ENCODE measurements at places on chromosomes 16 and 17.

DNA sequence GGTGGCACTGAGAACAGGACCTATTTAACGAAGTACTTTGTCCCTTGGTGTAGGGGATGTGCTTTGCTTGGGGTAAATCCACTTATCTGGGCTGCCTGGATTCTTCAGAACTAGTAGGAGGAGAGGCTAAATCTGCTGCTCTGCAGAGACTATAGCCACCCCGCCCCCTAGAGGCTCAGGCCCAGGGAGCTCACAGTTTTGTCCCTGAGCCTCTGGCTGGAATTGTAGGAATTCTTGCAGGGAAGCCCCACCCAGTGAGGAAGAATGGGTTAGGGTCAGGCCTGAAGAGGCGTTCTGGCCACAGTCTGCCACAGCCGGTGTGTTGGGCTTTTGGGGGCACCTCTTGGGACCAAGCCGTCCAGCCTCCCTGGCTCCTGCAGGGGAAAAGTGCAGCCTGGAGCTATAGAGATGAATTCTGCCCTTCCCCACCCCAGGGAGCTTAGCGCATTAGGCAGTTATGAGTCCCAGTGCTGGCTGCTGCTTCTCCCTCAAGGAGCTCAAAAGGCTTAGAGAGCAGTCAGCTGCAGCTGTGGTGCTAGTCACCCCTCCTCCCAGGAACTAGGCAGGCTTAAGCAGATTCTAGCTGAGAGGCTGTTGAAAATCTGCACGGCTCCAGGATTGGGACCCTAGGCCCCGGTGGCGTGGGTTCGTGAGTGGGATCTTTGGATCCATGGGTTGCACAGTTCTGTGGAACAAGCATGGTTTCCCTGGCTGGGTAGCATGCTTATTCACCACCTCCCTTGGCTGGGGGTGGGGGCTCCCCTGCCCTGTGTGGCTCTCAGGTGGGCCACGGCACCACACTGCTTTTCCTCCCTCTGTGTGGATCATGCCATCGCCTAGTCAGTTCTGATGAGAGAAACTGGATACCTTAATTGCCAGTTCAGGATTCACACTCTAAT is 237.4 kb upstream of the TOM1L1 start:
- DNase-seq, result no peak

DNA sequence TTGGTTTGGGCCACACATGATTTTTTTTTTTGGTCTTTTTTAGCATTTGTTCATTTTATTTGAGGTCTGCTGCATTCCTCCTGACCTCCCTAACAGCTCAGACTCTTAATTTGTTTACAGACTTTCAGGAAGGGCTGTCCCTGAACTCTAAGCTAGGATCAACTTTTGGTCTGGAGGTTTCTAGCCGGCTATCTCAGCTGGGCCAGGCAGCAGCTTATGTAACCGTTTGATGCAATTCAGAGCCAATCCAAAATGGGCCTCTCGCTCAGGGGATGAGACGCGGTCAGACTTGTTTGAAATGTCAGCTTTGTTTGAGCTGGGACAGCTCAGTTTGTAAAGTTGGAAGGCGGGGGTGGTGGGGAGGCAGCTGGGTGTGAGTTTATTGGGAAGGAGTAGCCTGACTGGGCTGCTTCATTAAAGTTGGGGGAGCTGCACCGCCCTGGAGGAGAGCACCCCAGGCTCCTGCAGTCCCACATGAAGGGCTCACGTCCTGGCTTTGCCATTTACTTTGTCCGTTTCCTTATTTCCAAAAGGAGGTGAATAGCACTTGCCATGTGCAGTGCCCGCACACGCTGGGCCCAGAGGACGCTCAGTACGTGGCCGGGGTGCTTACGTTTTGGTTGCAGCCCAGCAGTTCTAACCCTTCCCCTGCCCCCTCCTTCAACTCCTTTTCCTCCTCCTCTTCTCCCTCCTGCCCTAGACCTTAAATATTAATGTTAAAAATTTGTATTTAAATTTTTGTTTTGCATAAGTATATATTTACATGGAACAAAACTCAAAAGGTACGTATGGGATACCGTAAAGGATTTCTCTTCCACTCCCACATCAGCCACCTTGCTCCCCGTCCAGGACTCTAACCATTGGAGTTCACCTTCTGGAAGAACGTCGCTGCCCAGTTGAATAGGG is 121.2 kb downstream of the SNX29 start:
- DNase-seq, result no peak

DNA sequence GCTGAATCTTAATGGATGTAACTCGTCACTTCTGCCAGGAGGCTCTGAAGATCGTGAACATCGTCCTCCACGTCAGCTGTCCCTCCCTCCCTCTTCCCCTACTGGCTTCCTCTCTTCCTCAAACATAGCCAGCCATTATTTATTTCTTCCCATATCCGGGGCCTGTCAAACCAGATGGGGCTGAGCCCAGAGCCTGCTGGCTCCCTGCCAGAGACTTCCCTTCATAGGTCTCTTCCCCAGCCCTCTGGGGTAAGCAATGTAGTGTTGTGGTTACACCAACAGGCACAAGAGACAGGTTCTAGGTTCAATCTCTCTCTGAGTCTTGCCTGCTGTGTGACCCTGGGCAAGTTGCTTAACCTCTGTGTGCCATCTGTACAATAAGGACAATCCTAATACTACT is 40.1 kb upstream of the ZFP90 start:
- DNase-seq, result no peak

DNA sequence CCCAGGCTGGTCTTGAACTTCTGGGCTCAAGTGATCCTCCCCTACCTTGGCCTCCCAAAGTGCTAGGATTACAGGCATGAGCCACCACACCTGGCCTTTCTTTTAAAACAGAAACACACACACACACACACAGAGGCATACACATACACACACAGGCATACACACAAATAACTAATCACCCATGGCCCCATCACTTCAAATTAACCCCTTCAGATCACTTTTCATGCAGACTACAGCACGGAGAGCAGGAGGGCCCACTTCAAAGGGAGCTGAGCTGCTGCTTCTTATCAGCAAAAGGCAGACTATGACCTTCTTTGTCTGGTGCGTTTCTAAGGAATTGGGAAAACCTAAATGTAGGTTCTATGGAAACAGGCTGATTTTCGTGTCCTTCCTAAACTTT is 1.9 kb downstream of the CLCN7 start:
- no peak for DNase-seq

DNA sequence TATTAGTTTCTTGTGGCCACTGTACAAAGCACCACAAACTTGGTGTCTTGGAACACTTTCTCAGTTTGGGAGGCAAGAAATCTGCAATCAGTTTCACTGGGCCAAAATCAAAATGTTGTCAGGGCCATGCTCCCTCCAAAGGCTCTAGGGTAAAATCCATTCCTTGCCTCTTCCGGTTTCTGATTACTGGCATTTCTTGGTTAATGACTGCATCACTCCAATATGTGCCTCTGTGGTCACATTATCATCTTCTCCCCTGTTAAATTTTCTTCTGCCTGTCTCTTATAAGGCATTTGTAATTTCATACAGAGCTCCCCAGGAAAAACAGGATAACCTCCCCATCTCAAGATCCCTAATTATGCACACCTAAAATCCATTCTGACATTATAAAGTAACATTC is 34.8 kb downstream of the ZNF287 start:
- no peak for DNase-seq

GRCh38 chr16:68033101-68033500 is 10.0 kb downstream of the DUS2 start:
- DNase-seq, result no peak

DNA sequence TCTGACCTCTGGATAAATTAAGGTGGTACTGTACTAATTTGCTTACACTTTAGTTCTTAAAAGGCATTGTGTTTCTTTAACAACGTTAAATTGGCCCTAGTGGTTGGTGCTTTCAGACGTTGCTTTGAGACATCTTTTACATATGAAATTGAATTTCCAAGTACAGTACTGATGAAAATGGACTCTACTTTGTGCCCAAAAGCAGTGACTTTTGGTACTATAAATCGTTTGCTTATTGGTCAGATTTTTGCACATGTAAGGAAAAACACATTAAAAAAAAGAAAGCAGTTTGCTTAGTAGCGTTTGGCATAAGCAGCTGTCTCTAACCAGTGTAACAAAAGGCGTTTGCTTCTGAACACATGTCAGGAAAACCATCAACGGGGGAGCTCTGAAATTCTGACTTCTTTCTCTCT is 139.6 kb downstream of the CDK5R1 start:
- DNase-seq, result no peak

DNA sequence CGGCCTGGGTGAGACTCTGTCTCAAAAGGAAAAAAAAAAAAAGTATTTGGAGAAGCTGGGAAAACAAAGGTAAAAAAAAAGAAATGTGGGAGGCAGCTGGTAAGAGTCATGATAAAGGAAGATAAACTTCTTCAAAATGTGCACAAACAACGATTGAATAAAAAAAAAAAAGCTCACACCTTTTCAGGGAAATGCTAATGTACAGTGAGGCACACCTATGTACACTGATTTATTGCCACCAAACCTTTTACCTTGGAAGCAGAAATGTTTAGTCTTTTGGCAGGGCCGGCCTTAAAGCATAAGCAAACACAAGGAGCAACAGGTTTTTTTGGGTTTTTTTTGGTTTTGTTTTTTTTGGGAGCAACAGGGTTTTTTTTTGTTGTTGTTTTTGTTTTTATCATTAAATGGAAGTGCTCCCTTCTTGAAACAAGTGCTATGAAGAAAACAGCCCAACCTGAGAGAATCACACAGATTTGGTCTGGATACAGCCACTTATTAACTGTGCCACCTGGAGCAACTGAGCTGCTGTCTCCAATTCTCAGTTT is 29.8 kb upstream of the KCNJ2 start:
- DNase-seq, result no peak

GRCh38 chr17:60832151-60832585 is 154.5 kb downstream of the BCAS3 start:
- no peak for DNase-seq

DNA sequence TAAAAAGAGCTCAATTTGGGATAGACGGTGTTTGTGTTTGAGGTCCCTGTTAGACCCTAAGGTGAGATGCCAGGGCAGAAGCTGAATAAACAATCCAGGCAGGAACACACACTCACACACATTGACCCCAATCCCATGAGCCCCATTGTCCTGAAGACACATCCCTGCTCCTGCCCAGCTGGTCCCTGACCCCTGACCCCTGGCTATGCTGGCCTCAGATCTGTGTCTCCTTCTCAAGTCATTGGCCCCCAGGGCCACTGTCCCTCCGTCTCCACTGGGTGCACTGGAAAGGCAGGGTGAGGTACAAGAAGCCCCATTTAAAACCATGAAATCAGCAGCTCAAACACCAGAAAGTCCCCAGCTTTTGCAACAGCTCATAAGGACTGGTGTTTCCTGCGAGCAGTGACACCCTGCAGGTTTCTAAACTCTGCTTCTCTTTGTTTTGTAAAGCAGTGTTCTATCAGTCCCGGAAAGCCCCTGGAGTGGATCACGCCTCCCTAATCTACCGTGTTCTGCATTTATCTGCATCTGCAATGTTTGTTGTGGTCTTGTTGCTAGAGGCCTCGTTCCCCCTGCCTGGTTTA is 18.0 kb upstream of the ASGR2 start:
- DNase-seq, result no peak
